Heart right ventricle (tissue), 16 donors: ENCODE measurements at places on chromosomes 7 and 10.

DNA sequence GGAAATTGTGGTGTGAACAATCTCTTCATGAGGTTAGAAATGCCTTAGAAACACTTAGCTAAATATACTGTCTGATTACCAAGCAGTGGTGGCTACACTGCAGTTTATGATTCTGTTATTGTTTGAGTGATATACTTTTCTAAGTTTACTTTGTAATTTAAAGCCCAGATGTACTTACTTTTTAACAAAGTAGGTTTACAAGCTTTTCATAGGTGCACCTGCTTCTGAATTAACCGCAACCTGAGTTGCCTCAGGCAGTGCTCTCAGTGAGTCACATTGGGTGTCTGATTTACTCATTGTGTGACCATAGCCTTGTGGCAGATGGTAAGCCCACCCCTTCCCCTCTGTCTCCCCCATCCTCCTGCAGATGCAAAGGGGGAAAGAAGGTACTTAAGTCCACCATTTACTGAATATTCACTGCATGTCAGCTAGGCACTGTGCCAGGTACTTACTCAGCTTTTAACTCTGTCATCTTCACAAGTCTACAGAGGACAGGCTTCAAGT, 9.0 kb downstream of the MTURN start:
- H3K4me3 ChIP-seq = no peak overlapping the region
- DNase-seq = no peak
- peaks cover 53% of the 10 kb centered on the region for H3K4me1 ChIP-seq
- H3K36me3 ChIP-seq = no peaks in the 10 kb centered on the region

DNA sequence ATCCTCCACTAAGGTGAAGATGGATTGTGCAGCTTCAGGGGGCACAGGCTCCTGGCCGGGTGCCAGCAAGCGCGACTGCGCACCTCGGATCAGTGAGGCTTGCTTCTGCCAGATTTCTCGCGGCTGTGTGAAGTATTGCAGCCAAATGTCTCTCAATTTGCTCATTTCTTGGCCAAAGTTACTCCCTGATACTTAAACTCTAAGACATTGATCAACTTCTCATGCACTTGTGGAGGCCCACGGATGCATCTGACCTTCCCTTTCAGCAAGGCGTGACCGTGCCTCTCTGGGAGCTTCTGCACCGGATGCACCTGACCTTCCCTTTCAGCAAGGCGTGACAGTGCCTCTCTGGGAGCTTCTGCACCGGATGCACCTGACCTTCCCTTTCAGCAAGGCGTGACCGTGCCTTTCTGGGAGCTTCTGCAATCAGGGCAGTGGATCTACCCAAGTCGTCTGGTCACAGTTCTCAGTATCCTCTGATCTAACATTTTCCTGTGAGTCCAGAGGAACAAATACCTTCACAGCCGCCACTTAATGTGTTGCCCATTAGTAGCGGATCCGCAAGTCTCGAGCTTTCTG, 248.3 kb downstream of the ADARB2 start:
- no peaks in the 10 kb centered on the region for H3K36me3 ChIP-seq
- DNase-seq = no peak
- H3K4me1 ChIP-seq = no peaks in the 10 kb centered on the region
- no peaks in the 10 kb centered on the region for H3K27me3 ChIP-seq
- no peak overlapping the region for H3K4me3 ChIP-seq

DNA sequence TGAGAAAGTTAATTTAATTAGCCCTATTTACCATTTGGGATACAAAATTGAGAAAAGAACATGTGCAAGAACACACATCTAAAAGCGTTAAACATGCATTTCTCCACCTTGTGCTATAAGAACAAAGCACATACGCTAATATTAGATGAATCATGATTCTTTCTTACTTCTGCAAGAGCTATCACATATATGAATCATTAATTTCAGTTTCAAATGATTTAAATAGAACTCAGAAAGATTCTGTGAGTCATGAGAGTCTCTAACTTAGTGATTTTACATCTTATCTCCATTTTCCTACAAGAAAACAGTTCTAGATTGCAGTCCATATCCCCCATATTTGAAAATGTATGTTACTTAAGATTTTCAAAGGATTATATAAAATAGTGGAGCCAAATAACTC, 173.9 kb downstream of the RNLS start:
- no peak for DNase-seq
- H3K36me3 ChIP-seq = no peaks in the 10 kb centered on the region
- no peak overlapping the region for H3K4me3 ChIP-seq
- no peaks in the 10 kb centered on the region for H3K27me3 ChIP-seq
- H3K4me1 ChIP-seq = no peaks in the 10 kb centered on the region
- no peak overlapping the region for H3K27ac ChIP-seq

DNA sequence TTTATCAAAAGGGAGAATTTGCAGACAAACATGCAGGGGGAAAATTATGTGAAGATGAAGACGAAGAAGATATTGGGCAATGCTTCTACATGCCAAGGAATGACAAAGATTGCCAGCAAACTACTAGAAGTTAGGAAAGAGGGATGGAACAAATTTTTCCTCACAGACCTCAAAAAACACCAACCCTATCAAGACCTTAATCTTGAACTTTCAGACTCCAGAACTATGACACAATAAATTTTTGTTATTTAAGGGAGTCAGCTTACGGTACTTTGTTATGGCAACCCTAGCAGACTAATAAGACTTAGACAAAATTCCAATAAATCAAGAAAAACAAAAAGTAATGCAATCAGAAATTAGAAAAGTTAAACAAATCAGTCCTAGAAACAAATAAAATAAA, 280.0 kb upstream of the GNAI1 start:
- no peak overlapping the region for H3K4me3 ChIP-seq
- no peak for DNase-seq
- no peaks in the 10 kb centered on the region for H3K36me3 ChIP-seq
- H3K27ac ChIP-seq = no peak overlapping the region

DNA sequence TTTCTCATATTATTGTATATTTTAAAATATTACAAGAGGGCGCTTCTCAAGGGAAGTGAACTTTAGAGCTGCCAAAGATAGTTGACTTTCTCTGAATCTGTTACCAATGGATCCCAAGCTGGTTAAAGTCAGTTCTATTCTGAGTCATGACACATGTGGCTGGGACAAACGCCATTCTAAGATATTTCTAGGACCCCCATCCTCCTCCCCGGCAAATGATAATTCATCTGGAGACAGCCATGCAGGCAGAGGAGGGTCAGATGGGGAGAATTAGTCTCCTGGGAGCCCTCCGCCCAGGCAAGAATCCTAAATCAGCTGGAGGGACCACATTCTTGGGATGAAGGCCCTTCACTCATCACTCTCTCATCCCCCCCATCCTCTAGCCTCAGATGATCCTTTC, 187.7 kb downstream of the GFRA1 start:
- no peaks in the 10 kb centered on the region for H3K36me3 ChIP-seq
- H3K4me1 ChIP-seq = no peaks in the 10 kb centered on the region
- no peak for DNase-seq

DNA sequence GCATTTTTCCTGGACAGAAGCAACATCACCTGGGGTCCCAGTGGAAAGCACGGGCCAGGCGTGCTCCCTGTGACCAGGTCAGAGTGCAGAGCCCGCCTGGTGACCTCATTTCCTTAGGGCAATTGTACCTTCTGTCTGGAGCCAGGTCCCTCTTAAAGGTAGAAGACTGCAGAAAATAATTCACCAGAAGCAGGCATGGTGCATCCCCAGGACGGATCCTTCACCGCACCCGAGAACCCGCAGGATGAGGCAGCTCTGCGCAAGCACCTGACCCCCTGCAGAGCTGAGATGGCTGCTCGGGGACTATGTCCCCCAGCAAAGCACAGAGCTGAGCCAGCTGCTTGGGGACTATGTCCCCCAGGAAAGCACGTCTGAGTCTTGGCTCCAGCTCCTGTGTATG, 557.6 kb downstream of the PTPRN2 start:
- no peaks in the 10 kb centered on the region for H3K36me3 ChIP-seq
- no peaks in the 10 kb centered on the region for H3K4me1 ChIP-seq
- no peak overlapping the region for H3K27ac ChIP-seq
- H3K4me3 ChIP-seq = no peak overlapping the region
- DNase-seq = no peak

DNA sequence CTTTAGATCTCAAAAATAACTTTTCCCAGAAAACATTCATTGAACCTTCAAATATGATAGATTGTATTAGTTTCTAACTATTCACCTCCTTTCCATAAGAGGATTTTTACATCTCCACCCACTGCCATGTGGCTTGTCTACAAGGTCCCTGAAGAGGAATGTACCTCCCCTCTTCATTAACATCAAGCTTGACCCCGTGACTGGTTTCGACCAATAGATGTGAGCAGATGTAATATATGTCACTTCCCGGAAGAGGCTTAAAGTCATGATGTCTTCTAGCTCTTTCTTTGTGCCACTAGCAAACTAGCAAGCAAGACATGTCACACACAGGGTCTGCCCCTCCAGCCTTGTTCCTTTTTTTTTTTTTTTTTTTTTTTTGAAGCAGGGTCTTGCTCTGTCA, 6.9 kb downstream of the BAZ1B start:
- H3K27ac ChIP-seq = no peak overlapping the region
- no peaks in the 10 kb centered on the region for H3K27me3 ChIP-seq
- H3K4me3 ChIP-seq = no peak overlapping the region
- peaks cover 57% of the 10 kb centered on the region for H3K36me3 ChIP-seq

- peak overlapping the region; percentile 67 for H3K27ac ChIP-seq
- no peaks in the 10 kb centered on the region for H3K36me3 ChIP-seq
- H3K4me3 ChIP-seq = no peak overlapping the region
Measured at GRCh38 chr10:70409772-70410171, 5.8 kb downstream of the EIF4EBP2 start.

DNA sequence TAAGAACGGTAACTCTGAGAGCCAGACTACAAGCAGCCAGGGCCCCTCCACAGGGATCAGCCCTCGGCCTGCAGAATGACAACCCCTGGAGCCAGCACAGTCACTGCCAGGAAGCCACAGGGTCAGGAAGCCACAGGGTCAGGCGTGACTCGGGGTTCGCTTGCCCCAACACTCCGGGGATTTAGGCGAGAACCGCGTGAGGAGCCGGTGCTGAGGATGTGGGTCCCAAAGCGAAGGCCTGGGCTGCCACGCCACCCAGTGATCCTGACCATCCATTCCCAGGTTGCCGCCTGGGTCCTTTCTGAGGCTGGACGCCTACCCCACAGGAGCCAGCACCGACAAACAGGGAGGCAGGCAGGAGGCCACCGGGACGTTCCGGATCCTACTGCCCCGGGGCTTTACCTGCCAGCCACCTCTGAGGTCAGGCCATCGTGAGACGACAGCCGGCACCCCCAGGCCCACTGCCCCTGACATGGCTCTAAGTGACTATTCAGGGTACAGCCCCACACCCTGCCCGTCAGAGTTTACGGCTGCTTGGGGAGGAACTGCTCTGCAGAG, 228.6 kb downstream of the ELFN1 start:
- no peak overlapping the region for H3K4me3 ChIP-seq
- H3K27ac ChIP-seq = no peak overlapping the region
- peaks cover 17% of the 10 kb centered on the region for H3K4me1 ChIP-seq
- no peak for DNase-seq

DNA sequence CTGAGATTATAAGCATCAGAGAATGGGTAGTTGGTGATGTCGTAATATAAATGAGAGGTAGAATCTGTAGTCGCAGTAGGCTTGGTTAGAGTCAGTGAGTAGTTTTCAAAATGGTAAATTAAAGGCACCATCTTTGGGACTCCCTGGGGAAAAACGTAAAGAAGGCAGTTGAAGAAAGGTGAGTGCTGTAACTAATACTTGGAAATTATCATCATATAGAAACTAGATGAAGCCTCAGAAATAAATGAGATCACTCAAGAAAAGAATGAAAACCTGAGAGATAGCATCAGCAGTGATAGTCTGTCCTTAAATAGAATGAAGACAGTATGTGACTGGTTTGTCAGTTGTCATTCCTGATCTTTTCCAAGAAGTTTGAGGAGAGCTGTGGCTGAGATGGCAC, 23.8 kb downstream of the PALS2 start:
- DNase-seq = no peak
- no peak overlapping the region for H3K27ac ChIP-seq
- H3K4me1 ChIP-seq = no peaks in the 10 kb centered on the region
- H3K36me3 ChIP-seq = no peaks in the 10 kb centered on the region

- H3K27ac ChIP-seq = no peak overlapping the region
- H3K27me3 ChIP-seq = peaks cover 18% of the 10 kb centered on the region
- no peak for DNase-seq
- H3K36me3 ChIP-seq = no peaks in the 10 kb centered on the region
- H3K4me3 ChIP-seq = no peak overlapping the region
- no peaks in the 10 kb centered on the region for H3K4me1 ChIP-seq
Measured at GRCh38 chr7:51472873-51473272, 156.3 kb upstream of the COBL start.

- no peak for DNase-seq
- H3K4me3 ChIP-seq = no peak overlapping the region
- H3K36me3 ChIP-seq = no peaks in the 10 kb centered on the region
Measured at GRCh38 chr10:96285331-96285752, 14.0 kb upstream of the BLNK start.

- peaks cover 8% of the 10 kb centered on the region for H3K4me1 ChIP-seq
- H3K27ac ChIP-seq = no peak overlapping the region
- H3K4me3 ChIP-seq = peak overlapping the region; percentile 61
- H3K27me3 ChIP-seq = peaks cover 24% of the 10 kb centered on the region
- no peaks in the 10 kb centered on the region for H3K36me3 ChIP-seq
Measured at GRCh38 chr7:952548-953441, 1.7 kb downstream of the ADAP1 start.

DNA sequence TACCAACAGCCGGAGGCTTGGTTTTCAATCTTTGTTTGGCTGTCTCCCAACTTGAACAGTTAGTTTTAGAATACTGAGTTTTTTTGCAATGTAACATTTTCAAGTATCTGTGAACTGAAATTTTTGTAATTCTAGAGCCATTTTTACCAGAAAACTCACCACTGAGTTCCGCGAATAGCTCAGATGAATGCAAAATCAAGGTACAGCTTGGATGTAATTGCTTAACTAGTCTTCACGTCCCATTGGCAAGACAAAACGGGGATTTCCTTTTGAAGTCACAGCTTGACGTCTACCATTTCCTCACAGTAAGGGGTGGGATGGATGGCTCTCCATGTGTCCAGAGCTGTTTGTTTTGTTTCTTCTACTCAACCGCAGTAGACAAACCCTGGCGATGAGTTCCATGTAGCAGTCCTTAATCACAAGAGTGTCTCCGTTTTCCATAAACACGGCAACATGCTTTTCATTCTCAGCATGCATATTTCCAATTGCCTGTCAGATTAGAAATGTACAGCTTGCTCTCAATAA, 55.8 kb upstream of the FGFR2 start:
- H3K4me1 ChIP-seq = no peaks in the 10 kb centered on the region
- no peak overlapping the region for H3K4me3 ChIP-seq
- H3K27ac ChIP-seq = no peak overlapping the region
- no peak for DNase-seq
